ENCODE measurements at places on chromosomes 12 and 14.

- DNase-seq, result no peak
Measured at GRCh38 chr14:54335569-54336155, 61.1 kb upstream of the CDKN3 start.

- no peak for DNase-seq
Measured at GRCh38 chr14:22316473-22316872, 272.6 kb downstream of the DAD1 start.

GRCh38 chr14:52338051-52338681, 24.1 kb downstream of the PTGER2 start:
- DNase-seq, result no peak

DNA sequence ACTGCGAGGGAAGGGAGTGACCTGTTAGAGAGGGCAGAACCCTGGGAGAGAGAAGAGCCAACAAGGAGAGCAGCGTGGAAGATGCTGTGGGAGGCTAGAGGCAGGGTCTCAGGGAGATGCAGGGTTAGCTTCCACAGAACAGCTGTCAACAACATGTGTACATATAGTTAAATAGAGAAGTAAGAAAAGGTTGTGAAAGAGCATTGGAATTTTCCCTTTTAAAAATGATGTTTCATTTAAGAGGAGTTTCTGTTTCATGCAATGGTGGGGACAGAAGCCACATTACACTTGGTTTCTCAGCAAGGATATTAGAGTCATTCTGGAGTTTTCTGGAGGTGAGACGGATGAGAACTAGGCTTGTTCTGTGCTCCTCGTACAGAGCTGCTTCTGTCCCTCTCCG, 23.8 kb upstream of the TBC1D30 start:
- DNase-seq, result no peak

GRCh38 chr12:67358781-67359338, 89.7 kb downstream of the CAND1 start:
- no peak for DNase-seq

DNA sequence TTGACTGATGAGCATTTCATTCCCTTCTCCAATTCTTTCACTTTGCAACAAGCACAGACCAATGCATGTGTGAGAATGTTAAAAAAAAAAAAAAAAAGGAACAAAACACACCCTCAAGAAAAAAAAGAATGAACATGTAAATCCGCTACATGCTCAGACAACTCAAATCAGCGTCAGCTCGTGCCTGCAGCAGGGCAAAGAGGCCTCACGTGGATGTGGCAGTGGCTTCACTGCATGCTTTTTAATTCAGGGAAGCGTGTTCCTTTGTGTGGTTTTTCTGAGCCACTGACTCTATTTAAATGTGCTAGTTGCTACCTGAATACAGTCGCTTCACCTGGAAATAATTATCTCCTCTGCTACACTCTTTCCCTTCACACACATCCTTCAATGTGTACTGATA, 55.1 kb downstream of the PPP1R36 start:
- DNase-seq, result no peak

DNA sequence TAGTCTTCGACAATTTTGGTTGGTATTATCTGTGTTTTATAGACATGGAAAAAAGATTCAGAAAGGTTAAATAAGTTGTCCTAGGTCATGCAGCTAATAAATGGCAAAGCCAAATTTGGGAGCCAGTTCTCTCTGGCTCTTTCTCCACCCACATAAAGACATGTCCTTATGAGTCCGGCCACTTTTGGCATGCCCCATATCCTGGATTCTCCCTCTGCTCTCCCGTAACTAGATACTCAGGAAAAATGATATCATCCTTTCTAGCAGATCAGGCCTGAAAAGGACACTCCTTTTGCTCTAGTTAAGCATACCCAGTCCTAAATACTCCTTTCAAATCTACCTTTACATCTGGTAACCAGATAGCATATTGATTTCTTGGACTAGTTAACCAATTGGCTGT, 64.4 kb downstream of the TTLL5 start:
- no peak for DNase-seq

- no peak for DNase-seq
Measured at GRCh38 chr14:74981833-74982232, 20.9 kb upstream of the EIF2B2 start.

DNA sequence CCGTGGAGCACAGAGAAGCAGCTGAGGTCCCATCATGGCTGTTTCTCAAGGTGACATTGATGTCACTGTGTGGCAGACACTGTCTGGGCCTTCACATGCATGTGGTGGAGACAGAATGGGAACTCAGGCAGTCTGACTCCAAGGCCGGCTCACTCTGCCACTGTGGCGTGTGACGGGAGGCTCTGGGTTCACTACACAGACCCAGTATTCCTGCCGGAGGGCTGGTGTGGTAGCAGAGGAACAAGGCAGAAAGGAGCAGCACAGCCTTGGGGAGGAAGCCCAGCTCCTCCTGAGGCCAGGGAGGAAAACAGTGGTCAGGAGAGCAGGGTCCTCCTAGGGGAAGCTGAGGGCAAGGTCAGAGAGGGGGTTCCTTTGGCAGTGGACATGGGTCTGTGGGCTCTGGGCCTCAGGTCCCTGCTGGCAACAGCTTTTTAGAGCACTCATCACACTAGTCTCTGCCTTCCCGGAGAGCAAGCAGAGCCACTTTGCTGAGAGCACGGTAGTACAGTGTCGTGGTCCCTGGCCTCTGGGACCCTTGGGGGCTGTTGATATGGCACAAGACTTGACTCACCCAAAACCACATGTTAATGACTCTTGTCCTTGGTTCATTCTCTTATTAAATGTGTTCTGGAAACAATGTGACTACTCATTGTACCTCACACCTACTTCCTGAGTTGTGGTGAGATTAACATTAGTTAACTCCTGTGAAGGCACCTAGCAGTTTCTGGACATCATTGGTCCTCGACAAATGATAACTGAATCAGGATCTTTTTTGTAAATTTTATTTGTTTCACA, 21.3 kb downstream of the DCAF4 start:
- no peak for DNase-seq

DNA sequence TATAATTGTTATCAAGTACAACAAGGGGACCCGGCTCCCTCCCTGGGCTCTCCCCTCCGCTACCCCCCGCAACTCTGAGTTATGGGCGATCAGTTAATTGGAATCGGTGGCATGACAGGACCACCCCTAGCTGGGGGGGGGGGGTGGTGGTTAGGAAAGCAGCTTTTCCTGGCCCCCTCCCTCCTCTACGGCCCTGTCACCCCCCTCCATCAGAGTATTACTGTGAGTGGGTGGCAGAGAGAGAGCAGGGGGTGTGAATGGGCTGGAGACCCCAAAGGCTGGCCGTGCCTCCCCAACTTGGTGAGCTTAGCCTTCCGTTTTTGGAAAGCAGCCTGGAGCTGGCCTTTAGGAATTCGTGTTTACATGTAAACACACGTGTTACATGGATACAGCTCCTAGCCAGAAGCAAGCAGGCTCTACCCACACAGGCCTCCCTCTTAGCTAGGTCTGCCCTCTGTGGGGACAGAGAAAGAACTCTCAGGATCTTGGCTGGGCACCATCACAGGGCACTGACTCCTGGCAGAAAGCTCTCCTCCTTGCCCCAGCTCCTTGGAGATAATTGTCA, 1.1 kb upstream of the HOXC4 start:
- peak; percentile 49 for DNase-seq

GRCh38 chr12:56591126-56591525, 39.0 kb downstream of the BAZ2A start:
- DNase-seq, result no peak

DNA sequence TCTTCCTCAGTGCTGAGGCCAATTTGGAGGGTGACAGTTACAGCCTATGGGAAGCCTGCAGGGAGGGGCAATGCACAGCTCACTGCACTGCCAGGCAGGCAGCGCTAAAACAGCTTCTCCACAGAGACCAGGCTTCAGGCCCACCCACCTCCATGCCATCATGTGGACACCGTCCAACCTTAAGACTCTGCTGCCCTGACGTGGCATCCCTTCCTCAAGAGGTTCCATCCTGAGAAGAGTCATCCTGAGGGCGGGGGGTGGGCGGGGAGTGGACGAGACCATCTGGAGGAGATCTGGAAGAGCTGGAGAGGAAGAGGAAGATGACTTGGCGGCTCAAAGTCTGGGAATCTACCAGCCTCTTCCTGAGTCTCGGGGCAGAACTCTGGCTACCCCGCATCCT, 8.4 kb upstream of the ACVRL1 start:
- no peak for DNase-seq

DNA sequence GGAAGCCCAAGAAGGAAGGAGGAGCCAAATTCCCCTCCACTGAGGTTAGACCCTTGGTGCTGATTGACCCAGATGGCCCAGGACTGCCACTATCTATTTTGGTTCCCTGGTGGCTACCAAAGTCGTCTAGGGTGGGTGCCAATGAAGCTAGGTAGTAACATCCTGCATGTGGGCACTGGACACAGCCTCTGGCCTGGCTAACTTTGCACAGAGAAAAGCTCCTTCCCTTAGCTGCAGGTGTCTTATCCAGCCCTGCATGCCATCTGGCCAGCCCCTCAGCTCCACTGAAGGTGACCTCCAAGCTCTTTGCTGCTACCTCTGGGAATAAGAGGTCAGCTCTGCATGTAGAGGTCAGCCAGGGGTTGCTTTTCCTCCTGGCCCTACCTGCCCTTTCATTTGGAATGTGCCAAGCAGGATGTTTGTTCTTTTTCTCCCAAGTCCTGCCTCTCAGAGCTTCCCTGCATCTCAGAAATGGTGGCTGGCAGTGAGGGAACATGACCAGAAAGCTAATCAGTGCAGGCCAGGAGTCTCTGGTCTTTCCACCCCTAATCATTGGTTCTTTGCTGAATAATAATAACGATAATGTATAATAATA, 34.0 kb downstream of the JDP2 start:
- no peak for DNase-seq

DNA sequence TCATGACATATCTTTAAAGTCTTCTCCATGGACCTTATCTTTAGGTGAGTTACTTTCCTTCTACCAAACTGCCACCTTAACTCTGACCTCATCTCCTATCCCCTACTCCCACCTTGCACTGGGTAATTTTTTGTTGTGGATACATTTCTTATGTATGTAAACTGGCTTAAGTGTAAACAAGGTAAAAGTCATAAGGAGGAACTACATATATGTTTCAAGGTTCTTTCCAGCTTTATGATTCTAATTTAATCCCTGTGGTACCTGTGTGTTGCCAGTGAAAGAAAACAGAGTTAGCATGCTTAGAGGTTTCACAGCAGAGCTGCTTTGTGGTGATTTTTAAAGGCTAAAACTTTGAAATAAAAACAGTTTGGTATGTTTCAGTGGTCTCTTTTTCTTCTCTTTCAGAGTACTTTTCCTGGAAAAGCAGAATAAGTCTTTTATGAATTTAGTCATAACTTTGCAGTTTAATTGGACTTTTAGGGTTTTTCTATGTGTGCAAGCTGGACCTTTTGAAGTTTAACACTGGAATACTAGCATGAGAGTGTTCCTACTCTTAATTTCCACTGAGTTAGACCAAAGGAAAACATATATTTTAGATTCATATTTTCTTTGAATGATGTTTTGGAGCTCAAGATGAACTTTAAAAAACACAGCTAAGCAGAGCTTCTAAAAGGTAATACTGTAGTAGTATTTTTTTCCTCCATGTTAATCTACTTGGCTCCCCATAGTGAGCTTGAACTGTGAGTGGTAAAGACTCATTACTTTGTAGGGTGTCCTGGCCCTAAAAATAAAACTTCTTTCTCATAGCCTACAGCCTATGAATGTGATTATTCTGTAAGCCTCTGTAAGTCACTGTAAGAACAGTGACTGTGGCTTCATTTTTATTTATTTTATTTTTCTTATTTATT, 105.4 kb downstream of the FUT8 start:
- DNase-seq, result no peak

GRCh38 chr14:69010648-69011047, 31.5 kb upstream of the ACTN1 start:
- DNase-seq, result no peak

Measured in HuH-7 (cell line).